ENCODE measurements at places on chromosomes 4 and X. TPM values are rescaled to one million over a fixed set of nuclear protein-coding genes. Genes with fewer than 3 reads are reported as not detected.

CPEB2 gene
- total RNA-seq = 38.7 TPM

GRCh38 chrX:122135070-122135469, 1049.0 kb upstream of the GRIA3 start:
- no peak for DNase-seq

- DNase-seq = no peak
Observed at GRCh38 chr4:80195441-80196140, 1.7 kb upstream of the PRDM8 start.

GRCh38 chr4:71383984-71384383, 45.2 kb downstream of the SLC4A4 start:
- DNase-seq = no peak

- no peak for DNase-seq
Observed at GRCh38 chrX:9562851-9563250, 98.0 kb downstream of the TBL1X start.
